Activated naive CD8-positive, alpha-beta T cell treated with anti-CD3 and anti-CD28 coated beads, Interleukin-2, amount 50 U/mL, for 24 hours (primary cell): ENCODE measurements at places on chromosomes 11 and 22.
A peak's percentile ranks its signal among the peaks of the same experiment; 100 is the strongest.

- DNase-seq = no peak
Measured at GRCh38 chr11:131491503-131491902, 121.1 kb downstream of the NTM start.

DNA sequence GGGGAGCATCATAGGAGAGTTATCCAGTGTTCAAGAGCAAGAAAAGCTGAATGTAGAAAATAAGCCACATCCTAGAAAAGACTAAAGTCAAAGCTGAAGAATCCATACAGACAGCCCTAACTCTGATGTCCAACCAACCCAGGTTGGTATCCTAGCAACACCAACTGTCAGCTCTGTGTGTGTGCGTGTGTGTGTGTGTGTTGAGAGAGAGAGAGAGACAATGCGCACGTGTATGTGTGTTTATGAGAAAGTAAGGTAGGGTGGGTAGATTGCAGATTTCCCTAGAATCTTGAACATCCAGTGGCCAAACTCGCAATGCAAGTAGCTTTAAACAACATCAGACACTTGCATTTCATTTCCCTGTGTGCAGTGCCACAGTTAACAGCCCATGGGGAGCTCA lies 274.9 kb downstream of the FAM181B start:
- no peak for DNase-seq

DNA sequence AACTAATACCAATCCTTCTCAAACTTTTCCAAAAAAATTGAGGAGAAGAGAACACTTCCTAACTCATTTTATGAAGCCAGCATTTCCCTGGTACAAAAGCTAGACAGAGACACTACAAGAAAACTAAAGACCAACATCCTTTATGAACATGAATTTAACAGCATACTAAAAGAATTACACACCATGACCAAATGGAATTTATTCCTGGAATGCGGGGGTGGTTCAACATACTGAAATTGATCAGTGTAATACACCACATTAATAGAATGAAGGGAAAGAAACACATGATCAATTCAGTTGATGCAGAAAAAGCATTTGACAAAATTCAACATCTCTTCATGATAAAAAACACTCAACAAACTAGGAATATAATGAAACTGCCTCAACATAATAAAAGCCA lies 148.1 kb downstream of the WNT7B start:
- no peak for DNase-seq

DNA sequence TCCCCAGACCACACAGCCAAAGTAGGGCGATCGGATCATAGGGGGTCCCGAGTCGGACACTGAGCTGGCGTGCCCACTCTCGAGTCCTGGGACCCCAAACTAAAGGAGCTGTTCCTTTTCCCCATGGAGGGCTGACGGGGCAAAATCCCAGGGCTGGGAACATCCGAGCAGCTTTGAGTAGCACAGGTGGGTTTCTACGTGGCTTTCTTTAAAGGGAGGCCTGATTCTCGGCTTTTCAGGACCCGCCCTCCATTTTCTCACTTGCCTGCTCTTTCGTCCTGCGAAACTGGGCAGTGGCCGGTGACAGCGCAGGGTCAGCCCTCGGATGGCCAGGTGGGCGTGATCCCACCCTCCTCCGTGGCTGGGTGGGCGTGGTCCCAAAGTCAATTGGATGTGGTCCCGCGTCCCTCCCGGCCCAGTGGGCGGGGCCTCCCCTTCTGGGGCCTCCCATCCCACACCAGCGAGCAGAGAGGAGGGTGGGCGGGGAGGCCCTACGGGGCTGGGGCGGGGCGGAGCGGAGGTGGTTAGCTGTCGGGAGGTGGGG lies 17.5 kb upstream of the TXNRD2 start:
- no peak for DNase-seq

- DNase-seq = no peak
Measured at GRCh38 chr22:43560651-43561050, 148.8 kb downstream of the MPPED1 start.

DNA sequence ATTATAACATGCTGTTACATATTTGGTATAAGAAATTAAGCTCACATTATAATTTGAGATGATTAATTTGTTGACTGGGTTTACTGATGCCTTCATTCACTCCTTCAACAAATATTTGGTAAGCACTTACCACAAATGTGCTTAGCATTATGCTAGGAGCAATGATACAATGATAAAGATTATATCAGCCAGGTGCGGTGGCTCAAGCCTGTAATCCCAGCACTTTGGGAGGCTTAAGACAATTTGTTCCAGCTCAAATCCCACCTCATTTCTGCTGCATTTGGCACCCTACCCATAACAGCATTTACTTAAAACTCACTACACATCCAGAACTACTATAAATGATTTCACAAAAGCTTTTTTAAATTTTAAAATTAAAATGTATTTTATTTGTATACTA lies 1263.6 kb upstream of the RAG2 start:
- DNase-seq = no peak

GRCh38 chr11:65726660-65727059 lies 6.1 kb upstream of the RNASEH2C start:
- no peak for DNase-seq

GRCh38 chr22:48303369-48303725 lies 1524.3 kb downstream of the BRD1 start:
- DNase-seq = no peak

- no peak for DNase-seq
Measured at GRCh38 chr22:25966448-25966913, 202.8 kb upstream of the SEZ6L start.

GRCh38 chr11:126114486-126115126 lies 51.9 kb upstream of the CDON start:
- no peak for DNase-seq

GRCh38 chr22:18970176-18970947 lies 34.3 kb upstream of the PRODH start:
- no peak for DNase-seq

GRCh38 chr11:77472991-77473800 lies 698 bp downstream of the PAK1 start:
- peak; percentile 54 for DNase-seq

DNA sequence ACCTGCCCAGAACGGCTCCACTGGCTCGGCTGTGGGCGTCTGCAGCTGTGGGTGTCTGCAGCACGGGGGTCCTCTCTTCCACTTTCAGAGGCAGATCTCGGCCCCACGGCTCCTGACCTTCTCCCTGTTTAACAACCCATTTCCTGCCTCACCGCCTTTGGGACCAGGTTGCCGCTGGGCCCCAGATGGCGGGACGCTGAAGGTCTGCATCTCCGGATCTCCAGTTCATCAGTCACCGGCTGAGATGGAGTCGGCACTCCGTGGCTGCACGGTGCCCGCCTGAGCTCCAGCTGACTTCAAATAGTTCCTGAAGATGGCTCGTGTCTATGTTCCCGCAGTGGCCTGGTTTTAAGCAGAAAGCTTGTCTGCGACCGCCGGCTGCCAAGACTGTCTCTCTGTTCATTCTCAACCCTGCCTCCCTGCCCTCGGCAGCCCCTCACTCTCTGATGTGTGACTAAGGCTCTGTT lies 475.9 kb downstream of the BRD1 start:
- DNase-seq = no peak

DNA sequence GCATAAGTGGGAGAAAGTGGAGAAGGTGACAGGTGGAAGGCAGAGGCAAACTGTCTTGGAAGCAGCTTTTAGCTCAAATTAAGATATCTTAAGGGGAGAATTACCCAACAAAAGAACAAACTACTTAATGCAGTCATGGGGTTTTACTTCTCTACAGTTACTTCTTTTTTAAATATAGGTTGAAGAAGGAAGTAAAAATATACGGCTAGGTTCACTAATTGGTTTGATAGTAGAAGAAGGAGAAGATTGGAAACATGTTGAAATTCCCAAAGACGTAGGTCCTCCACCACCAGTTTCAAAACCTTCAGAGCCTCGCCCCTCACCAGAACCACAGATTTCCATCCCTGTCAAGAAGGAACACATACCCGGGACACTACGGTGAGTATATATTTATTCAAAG lies 40.8 kb downstream of the PDHX start:
- DNase-seq = no peak

DNA sequence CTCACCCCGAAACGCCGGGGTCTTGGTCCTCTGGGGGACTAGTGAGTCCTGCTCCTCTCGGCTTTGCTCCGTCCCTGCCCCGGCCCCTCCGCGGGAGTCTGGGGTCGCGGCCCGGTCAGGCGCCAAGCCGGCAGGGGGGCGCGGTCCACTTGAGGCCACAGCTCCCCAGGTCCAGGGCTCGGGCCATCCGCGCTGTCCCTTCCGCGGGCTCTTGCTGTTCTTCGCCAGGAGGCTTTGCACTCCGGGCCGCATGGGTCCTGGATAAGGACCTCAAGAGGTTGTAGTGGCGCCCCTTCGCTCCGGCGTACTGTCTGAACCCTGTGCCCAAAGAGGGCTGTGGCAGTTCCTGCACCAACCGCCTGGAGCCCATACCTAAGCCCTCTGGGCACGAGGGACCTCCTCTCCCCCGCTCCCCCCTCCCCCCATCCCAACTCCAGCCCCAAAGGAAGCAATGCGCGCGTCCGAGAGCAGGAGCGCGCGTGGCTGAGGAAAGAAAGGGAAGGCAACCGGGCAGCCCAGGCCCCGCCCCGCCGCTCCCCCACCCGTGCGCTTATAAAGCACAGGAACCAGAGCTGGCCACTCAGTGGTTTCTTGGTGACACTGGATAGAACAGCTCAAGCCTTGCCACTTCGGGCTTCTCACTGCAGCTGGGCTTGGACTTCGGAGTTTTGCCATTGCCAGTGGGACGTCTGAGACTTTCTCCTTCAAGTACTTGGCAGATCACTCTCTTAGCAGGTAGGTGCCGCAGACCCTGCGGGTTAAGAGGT lies at the start of gene ADM:
TSS of gene ADM (plus strand) at position 579 of the 767 bp plus-strand sequence. CDS start 628 bp downstream, outside the sequence.
- DNase-seq = peak; percentile 50

DNA sequence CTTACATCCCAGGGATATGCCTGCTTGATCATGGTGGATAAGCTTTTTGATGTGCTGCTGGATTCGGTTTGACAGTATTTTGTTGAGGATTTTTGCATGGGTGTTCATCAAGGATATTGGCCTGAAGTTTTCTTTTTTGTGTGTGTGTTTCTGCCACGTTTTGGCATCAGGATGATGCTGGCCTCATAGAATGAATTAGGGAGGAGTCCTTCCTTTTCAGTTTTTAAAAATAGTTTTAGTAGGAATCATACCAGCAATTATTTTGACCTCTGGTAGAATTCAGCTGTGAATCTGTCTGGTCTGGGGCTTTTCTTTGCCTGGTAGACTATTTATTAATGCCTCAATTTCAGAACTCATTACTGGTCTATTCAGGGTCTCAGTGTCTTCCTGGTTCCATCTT lies 362.4 kb downstream of the JRKL start:
- no peak for DNase-seq

DNA sequence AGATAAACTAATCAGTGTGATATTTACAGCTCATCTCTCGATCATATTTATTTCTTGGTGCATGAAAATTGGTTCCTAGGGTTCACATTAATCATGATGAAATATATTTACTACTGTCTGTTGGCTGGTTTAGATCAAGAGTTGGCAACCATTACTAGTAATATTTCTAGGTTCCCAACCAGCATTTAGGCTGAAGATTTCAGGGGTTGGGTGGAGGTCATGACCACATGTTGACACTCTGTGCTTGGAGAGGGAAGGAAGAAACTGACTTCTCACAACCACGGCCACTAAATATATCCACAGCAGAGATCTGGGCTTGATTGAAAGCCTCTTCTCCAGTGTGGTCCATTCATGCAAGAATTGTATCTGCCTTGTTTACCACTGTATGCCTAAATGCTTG lies 87.9 kb downstream of the ALX4 start:
- no peak for DNase-seq

- DNase-seq = no peak
Measured at GRCh38 chr11:43983221-43983810, 40.9 kb downstream of the C11orf96 start.

DNA sequence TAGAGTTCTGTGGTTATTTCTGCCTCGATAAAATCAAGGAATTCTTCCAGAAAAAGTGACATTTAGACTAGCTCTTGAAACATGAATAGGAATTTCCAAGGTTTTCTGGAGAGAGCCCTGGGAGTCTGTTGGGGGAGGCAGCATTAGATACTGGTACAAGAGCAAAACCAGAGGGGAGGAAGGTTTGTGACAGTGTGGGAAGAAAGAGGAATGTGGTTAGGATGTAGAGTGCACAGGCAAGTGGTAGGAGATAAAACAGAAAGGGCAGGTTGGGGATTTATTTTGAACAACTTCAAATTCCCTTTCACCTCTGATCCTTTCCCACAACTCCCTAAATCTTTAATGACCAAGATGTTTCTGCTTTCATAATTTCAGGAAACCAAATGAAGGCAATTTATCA lies 588.4 kb downstream of the METTL15 start:
- DNase-seq = no peak

- peak; percentile 41 for DNase-seq
Measured at GRCh38 chr11:9565822-9566560, 7.5 kb upstream of the WEE1 start.
